ENCODE measurements at places on chromosomes 5 and 9. TPM values are rescaled to one million over a fixed set of nuclear protein-coding genes. Genes with fewer than 3 reads are reported as not detected.

The PLAC8L1 gene
- 0.88 TPM for total RNA-seq

DNA sequence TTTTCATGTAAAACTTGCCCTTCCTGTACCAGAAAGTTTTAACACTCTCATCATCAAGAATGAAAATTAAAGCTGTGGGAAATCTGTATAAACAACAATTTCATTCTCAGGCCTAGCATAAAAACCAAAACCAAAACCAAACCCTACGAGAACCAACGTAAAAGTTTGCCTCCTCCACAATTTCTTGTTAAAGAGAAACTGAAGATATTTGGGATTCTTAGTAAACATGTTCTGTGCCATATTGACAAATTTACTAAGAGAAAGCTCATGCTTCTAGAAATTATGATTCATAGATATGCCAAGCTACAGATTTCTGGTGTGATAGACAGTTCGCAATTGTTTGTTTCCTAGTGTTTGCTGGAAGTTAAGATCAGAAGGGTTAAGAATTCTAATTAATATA is 801.0 kb upstream of the NUDT12 start:
- no peak for DNase-seq

GRCh38 chr9:134521817-134522501 is 119.6 kb upstream of the COL5A1 start:
- no peak for DNase-seq

DNA sequence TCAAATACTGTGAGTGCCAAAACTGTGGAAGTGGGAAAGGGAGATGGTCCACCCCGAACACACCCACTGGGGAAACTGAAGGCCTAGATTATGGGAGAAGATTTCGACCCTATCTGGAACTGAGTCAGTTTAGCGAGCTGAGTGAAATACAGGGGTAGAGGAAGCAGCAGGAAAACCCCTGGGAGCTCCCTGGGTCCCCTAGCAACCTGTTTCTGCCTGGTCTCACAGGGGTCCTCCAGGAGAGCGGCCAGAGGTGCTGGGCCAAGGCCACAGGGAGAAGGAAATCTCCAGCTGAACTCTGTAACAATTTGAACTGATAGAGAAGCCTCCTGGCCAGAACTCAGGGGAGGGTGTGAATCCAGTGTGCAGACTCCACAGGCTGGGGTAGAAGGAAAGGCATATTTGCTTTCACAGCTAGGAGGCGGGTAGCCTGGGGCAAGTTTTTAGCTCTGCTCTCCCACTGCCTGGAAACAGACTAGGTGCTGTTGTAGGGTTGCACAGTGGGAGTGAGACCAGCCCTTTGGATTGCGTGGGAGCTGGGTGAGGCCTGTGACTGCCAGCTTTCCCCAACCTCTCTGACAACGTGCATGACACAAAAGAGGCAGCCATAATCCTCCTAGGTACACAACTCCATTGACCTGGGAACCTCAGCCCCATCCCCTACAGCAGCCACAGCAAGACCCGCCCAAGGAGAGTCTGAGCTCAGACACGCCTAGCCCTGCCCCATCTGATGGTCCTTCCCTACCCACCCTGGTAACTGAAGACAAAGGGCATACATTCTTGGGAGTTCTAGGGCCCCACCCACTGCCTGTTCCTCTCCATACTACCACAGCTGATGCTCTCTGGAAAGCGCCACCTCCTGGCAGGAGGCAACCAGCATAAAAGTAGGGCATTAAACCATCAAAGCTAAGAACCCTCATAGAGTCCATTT is 78.8 kb upstream of the GPBP1 start:
- DNase-seq = no peak

DNA sequence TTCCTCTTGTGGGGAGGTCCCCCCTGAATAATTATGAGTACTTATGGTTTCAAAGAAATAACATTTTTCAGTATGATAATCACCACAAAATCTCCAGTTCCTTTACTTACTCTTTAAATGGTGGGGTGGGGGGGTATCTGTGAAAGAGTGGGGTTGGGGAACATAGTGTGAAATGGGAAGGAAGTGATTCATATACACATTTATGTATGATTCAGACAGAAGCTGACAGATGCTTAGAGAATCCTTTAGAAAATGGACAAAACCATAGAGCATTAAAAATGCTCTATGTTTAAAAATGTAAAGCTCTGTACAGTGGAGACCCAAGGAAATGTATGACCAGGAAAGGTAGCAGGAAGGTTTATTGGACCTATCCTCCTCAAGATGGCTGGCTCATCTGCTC is 267.5 kb upstream of the GRIA1 start:
- no peak for DNase-seq

All from myocyte (in vitro differentiated cells).